ENCODE measurements at places on chromosomes 7 and 10. TPM values are rescaled to one million over a fixed set of nuclear protein-coding genes. Genes with fewer than 3 reads are reported as not detected.
A peak's percentile ranks its signal among the peaks of the same experiment; 100 is the strongest.

GRCh38 chr7:6640246-6640721 is 3.2 kb downstream of the ZNF316 start:
- peak; percentile 22 for DNase-seq

HPSE2 gene
- 18.3 TPM for total RNA-seq

PDLIM1 gene
- total RNA-seq: 41.1 TPM

ADARB2 gene
- 0.10 TPM for total RNA-seq

All from tongue (tissue), 3 donors.